ENCODE measurements at places on chromosomes 4 and X.

DNA sequence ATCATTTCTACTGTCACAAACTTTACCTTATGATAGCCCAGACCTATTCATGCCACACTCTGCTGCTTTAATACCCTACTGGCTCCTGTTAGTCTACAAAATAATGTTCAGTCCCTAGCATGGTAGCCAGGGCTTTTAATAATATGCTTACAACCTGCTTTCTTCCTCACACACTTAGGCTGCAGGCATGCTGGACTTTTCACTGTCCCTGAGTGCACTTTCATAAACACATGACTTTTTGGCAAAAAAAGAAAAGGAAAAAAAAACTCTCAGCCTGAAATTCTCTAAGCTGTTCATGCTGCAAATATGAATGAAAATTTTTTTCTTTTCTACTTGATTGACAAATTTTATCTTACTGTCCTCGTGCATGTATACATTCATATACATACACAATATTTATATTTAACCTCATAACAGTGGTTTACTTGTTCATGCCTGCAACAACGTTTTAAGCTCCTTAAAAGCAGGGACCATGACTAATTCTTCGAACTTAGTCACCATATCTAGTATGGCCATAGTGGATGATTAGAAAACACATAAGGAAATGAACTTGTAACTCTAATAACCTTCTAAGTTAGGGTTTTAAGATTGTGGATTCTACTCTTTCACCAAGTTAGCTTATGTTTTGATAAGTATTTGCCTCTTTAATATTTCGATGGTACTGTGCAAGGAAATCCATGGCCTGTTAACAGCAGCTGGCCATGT, 229.5 kb downstream of the SPCS3 start:
- DNase-seq, result no peak

DNA sequence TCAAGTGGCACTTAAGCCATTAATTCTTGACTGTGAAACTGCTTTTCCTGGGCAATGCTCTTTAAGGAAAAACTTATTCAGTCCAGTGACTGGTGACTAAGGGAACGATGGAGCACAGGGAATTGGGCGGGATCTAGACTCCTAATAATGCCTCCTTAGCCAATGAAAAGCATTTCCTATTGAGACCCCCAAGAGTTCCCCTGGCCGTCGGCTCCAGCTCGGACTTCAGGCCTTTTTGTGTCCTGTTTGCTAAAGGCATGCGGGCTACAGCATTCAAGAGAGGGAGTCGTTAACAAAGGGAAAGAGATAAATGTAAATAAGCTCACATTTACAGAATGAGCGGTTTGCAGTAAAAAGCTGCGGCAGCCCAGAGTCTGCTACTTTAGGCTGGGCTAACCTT, at the start of gene LPAR4:
LPAR4 (plus strand) TSS at position 232 of the 400 bp plus-strand sequence. CDS start 7,150 bp downstream, outside the sequence.
- no peak for DNase-seq

GRCh38 chr4:79682161-79682560, 274.1 kb upstream of the GK2 start:
- no peak for DNase-seq

GRCh38 chr4:190018201-190018920, 8.7 kb downstream of the FRG2 start:
- no peak for DNase-seq

- no peak for DNase-seq
Measured at GRCh38 chrX:72115380-72115779, 16.3 kb downstream of the RTL5 start.

DNA sequence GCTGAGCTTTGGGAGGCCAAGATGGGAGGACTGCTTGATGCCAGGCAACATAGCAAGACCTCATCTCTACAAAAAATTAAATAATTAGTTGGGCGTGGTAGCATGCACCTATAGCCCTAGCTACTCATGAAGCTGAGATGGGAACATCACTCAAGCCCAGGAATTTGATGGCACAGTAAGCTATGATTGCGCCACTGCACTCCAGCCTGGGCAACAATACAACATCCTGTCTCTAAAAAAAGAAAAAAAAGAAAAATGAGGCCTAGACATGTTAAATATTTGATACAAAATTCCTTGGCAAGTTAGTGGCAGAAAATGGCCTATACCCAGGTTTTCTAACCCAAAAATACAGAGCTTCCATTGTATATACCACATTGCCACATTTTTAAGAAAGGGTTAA, 88.1 kb upstream of the MAB21L2 start:
- no peak for DNase-seq
